SJSA1 (cell line): ENCODE measurements at places on chromosomes 1 and 21.

DNA sequence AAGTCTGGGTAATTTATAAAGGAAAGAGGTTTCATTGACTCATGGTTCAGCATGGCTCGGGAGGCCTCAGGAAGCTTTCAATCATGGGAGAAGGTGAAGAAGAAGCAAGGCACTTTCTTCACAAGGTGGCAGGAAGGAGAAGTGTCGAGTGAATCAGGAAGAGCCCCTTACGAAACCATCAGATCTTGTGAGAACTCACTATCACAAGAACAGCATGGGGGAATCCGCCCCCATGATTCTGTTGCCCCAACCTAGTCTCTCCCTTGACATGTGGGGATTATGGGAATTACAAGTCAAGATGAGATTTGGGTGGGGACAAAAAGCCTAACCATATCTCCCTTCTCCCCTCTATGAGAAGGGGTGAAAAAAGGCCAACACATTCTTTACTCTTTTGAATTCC is 11.2 kb upstream of the IVNS1ABP start:
- no peak for DNase-seq

- DNase-seq: peak; percentile 28
Measured at GRCh38 chr1:198174297-198174696, 17.5 kb downstream of the NEK7 start.

DNA sequence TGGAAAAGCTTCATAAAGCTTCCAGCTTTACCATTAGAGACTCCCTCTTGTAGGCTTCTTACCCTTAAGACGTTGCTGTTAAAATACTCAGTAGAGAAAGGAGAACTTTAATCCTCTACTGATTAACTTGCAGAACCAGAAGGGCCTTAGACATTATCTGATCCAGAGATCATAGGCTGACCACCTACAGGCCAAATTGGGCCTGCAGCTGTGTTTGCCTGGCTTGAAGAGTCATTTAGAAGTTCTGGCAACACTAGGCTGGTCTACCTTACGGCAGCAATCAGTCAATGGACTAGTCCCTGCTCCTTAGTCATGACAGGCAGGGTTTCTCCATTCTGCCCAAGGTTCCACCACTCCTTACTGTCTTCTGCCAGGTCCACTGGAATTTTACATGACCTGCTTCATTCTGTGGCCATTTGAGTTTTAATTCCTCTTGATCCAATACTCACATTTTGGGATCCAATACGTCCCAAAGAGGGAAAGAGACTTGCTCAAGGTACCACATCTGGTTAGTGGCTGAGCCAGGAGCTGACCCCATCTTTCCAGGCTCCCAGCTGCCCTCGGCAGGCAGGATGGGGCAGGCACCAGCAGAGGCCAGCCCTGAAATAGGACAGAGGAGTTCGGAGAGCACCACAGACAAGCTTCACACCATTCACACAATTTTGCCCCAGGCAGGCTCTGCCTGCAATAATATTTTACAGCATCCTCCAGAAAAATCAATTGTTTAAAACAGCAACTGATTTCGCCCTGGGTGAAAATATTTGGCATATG is 96.8 kb downstream of the TNR start:
- no peak for DNase-seq

GRCh38 chr1:5947978-5948680 is 44.1 kb downstream of the NPHP4 start:
- DNase-seq: peak; percentile 32

DNA sequence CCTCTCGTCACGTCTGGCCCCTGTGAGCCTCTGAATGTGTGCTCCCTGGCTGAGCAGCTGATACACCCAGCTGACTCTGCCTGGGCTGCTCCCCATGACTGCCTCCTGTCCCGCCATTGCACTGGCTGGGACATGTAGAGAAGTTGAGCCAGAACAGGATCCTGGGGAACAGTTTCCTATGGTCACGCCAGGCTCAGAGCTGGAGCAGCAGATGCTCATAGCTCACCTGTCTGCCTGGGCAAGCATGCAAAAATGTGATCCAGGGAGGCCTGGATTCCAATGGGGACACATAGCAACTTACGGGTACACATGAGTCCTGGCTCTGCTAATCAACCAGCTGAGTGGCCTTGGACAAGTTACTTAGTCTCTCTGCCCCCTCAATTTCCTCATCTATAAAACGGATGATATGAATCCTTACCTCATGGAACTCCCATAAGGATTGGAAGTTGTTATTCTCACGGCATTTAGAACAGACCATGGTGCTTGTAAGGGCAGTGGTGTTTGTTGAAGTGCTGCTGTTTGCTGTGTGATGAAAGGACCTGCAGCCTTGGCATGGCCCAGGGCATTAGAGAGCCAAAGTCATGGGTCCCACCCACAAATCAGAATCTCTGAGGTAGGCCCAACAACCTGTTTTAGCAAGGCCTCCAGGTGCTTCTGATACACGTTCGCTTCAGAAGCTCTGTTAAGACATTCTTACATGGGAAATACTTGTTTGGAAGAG is 150.3 kb upstream of the VANGL1 start:
- DNase-seq: no peak

- no peak for DNase-seq
Measured at GRCh38 chr1:162629077-162629627, 3.1 kb upstream of the DDR2 start.

GRCh38 chr1:109521002-109521951 is 11.8 kb upstream of the AMIGO1 start:
- no peak for DNase-seq

DNA sequence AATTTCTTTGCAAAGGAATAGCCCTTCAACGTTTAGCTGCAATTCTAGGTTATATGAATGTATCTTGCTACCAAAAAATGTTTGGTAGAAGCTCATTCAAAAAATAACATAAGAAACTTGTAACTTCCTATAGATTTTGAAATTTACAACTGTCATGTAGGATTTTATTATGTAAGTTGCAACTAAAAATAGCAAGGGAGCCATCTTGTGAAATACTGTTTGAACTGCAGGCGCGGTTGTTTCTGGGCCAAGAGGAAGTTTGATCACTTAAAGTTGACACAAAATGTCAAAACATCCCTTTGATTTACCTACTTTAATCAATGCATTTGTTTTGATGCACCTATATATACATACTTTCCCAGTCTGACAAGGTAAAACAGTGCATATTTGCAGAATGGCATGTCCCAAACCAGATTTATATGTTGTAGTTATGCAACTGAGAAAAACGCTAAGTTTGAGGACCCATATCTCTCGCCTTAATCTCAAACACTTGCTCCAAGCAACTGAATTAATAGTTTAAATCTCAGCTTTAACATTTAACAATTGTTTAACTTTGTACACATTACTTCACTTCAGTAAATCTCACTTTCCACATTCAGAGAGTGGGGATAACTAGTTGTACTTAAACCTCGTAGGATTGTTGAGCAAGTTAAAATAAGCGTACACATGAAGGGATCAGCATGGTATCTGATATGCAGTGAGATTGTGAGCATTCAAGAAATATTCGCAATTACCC is 63.9 kb downstream of the KCNK2 start:
- DNase-seq: no peak

GRCh38 chr1:98049370-98050135 is 128.7 kb upstream of the DPYD start:
- no peak for DNase-seq

DNA sequence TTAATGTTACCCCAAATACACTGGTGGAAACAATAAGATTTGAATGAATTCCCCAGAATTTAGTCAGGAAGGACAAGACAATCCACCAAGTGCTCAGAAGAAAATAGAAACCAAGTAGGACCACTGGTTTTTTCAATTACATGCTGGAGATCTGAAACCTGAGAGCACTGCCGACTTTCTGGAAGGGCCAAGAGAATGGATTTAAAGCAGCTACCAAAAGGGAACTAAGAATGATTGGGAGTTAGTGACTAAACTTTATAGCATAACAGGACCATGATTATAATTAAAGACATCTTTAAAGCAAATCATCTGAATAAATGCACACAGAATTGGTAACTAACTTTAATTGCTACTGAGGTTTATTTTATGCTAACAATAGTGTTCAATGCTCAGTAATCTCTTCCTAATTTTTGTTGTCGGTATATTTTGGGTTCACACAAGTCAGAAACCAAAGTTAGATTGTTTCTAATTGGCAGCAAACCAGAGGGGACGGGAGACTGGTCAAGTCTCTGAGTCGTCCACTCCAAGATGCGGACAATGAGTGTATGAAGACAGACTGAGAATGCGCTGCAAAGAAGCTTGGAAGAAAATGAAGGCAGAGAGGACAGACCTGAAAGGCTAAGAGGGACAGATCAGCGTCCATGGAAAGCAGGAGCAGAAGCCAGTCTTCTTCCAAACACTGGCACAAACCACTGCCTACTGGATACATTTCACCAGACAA is 2.3 kb upstream of the RGS13 start:
- DNase-seq: no peak

DNA sequence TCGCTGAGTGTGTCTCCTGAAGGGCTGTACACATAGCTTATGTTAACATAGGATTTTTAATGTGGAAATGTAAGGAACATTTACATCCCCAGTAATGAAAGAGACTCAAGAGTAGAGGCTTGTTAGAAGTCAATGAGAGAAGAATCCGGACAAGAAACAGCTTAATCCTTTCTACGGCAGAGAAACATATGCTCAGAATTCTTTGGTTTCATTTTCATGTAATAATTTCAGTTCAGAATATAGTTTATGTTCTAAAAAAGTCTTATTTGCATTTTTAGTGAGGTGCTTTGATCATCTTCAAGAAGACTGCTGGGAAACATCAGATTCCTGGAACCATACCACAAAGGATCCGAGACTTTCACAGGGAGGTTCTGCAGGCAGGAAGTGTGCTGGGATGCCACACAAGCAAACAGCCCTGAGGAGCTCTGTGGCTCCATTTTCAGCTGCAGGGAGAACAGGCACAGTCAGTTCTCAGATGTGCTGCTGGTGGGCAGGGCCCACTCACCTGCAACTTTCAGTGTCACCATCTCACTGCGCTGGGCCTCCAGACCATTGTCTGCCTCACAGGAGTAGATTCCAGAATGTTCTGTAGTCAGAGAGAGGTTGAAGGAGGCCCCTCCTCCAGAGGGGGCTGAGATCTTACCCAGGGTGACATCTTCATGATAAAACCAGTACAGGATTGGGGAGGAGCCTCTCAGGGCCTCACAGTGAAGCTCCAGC is 28.4 kb downstream of the FCRL5 start:
- no peak for DNase-seq

GRCh38 chr1:207344221-207344620 is 22.7 kb downstream of the CD55 start:
- no peak for DNase-seq

GRCh38 chr1:76951153-76951552 is 83.9 kb downstream of the ST6GALNAC5 start:
- DNase-seq: no peak

DNA sequence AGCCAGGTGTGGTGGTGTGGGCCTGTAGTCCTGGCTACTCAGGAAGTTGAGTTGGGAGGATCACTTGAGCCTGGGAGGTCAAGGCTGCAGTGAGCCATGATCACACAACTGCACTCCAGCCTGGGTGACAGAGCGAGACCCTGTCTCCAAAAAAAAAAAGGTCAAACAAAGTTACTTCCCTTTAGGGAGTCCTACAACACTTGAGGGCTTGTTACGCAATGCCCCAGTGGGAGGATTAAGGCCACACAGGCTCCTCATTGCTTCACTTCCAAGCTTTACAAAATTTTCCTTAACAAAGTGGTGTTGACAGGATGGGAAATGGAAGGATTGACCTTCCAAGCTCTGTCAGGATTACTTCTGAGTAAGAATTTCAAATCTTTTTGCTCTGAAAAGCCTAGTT is 6.2 kb upstream of the EXTL1 start:
- DNase-seq: no peak

DNA sequence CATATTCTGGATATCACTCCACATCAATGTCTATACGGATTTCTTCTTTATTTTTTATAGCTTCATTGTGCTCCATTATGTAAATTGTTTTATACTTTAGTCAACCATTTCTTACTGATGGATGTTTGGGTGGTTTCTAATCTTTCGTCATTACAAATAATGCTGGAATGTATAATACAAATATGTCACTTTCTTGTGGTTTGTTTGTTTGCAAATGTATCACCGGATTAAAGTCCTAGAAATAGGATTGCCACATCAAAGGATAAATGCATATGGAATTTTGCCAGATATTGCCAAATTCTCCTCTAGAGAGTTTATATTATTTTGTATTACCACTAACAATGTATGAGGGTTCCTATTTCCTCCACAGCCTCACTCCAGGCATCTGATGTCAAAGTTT is 48.7 kb upstream of the PRDM2 start:
- peak; percentile 86 for DNase-seq

DNA sequence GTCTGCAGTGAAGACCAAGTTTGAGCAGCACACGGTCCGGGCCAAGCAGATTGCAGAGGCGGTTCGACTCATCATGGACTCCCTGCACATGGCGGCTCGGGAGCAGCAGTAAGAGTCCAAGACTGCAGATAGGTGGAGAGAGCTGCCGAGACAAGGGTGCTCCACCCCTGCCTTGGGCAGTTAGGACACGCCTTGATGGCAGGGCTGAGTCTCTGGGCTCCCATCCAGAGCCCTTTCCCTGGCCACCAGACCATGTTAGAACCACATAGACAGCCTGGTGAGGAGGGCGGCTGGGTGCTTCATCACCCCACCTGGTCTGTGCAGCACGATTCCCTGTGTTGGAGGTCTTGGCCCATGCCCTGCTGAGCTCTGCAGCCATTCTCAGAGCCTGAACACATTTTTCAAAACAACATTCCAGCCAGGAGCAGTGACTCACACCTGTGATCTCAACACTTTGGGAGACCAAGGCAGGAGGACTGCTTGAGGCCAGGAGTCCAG is 17.3 kb upstream of the MIIP start:
- DNase-seq: no peak

GRCh38 chr1:67931198-67931597 is 97.9 kb upstream of the GNG12 start:
- no peak for DNase-seq

GRCh38 chr1:200535605-200536004 is 84.9 kb downstream of the KIF14 start:
- no peak for DNase-seq

GRCh38 chr1:45299981-45300668 is 26.6 kb upstream of the HPDL start:
- DNase-seq: peak; percentile 52

DNA sequence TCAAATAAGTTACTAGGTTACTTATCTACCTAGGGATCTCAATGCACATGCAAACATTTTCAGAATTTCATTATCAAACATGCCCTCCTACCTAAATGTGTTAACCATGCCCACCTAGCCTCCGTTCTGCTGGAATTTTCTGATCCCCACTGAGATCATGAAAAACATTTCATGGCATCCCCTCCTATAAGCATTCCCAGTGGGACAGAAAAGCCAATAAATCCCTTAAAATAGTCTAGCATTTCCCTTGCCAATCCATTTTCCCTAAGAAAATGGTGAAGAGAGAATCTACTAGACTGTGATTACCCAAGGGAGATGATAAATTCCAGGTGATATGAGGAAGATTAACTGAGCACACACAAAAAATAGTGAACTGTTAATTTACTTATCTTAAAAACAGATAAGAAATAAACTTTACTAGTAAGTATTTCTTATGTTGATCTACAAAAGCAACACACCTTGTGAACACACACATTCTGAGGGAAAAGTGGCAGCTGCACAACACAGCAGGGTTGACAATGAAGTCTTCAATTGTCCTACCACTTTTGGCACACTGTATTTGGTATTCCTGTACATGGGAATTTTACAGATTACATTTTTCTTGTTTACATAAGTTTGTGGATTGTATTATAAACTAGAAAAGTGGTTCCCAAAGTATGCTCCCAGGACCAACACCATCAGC is 49.6 kb downstream of the ARID4B start:
- DNase-seq: no peak
